Naive thymus-derived CD8-positive, alpha-beta T cell (primary cell): ENCODE measurements at places on chromosomes 16 and 17.

GRCh38 chr17:82164853-82165252 is 47.8 kb downstream of the CCDC57 start:
- DNase-seq: no peak

DNA sequence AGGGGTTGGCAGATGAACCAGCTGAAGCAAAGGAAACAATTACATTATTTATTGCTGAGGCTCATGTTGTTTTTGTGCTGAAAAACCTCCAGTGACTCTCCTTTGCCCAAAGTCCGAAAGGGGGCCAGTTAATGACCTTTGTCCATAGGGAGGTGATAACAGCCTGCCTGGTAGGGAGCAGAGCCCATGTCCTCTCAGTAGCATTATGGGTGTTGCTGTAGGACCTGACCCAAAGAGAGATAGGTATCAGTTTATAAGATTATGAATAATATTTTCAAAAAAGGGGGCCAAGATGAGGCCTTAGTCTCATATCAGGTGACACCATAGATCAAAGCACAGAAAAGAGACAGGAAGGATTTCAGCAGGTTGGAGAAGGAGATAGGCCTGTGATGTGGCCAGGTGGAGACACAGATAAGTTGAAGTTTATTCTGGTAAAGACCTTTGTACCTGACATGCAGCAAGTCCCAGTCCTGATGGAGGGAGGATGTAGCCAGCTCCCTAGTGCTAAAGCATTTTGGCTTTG is 55.1 kb downstream of the CENPV start:
- no peak for DNase-seq

DNA sequence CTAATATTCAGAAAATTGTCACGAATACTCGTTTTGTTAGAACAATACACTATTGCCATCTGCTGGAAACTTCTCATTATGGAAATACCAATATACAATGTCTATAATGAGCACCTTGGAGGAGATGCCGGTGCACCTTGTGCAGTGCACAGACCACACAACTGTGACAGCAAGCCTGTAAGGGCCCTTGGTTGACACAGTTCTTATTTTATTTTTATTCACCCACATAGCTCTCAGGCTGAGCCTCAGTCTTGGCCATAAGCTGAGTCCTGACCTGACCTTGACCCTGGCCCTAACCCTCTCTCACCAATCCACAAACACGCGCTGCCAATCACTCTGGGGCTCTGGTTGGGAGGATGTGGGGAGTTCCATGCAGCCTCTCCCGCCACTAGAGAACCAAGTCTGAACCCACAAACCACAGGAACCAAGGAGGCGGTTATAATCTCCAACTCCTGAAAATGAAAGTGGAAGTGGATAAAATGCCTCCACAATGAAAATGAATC is 7.6 kb downstream of the AIPL1 start:
- DNase-seq: no peak

DNA sequence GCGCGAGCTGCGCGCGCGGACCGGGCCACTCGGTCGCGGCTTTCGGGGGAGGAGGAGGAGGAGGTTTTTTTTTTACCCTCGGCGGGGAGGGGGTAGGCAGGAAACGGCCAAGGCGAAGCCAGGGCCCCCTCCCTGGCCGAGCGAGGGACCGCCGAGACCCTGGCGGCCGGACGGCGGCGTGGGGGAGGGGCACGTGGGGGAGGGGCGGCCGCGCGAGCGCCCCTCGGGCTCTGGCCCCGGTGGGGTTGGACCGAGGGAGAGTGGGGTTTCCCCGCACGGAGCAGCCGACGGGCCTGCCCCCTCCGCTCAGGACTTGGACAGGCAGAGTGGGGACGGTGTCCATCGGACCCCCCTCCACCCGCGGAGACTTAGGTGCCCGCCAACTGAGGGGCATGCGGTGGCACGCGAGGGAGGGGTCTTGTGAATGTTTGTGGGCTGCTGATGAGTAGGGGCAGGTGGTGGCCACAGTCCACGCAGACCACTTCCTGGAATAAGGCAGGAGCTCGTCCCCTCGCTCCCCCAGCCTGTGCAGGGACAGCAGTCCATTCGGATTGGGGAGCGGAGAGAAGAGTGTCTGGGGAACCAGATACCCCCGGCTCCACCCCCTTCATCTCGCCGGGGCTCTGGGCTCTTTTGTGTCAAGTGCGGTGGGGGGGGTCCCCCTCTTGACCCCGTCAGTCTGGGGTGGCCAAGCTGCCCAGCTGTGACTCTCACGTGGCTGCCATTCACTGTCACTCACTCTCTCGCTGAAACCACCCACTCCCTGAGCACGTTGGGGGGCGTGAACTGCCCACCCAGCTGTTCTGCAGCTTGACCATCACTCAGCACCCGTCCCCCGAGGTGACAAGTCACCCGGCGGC is 3.0 kb upstream of the CHD3 start:
- peak; percentile 21 for DNase-seq

DNA sequence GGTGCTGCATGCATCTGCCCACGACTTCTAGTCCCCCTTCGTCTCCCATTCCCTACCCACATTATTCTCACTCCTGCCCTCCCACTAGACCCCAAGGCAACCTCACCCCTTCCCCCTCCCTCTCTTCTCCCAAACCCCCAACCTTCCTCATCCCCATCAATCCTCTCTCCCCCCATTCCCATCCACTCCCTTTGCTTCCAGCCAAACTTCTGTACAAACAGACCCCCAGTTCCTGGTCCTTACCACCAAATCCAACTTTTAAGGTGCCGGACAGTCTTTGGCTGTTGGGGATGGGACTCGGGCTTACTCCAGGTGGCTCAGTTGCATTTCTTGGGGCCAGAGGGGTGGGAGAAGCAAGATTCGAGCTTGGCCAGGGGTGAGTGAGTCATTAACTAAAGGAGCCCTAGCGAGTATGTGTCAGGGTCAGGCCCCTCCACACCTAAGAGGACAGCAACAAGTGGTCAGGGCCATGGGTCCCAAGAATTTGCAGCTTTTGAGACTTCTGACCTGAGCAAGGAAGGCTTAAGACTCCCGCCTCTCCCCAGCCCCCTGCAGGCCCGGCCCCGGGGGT is at the start of gene SLC38A8:
Gene SLC38A8 (minus strand): TSS at position 488 of the 571 bp plus-strand sequence. CDS start 638 bp downstream, outside the sequence.
- DNase-seq: no peak

DNA sequence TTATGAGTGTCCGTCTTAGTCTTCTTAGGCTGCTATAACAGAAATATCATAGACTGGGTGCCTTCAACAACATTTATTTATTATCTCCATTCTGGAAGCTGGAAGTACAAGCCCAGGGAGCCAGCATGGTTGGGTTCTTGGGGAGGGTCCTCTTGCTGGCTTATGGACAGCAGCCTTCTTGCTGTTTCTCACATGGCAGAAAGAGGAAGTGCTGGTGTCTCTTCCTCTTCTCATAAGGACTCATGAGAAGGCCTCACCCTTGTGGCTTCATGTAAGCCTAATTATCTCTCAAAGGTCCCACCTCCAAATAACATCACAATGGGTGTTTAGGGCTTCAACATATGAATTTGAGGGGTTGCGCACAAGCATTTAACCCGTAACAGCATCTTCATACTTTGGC is 207.0 kb upstream of the COX10 start:
- DNase-seq: no peak

DNA sequence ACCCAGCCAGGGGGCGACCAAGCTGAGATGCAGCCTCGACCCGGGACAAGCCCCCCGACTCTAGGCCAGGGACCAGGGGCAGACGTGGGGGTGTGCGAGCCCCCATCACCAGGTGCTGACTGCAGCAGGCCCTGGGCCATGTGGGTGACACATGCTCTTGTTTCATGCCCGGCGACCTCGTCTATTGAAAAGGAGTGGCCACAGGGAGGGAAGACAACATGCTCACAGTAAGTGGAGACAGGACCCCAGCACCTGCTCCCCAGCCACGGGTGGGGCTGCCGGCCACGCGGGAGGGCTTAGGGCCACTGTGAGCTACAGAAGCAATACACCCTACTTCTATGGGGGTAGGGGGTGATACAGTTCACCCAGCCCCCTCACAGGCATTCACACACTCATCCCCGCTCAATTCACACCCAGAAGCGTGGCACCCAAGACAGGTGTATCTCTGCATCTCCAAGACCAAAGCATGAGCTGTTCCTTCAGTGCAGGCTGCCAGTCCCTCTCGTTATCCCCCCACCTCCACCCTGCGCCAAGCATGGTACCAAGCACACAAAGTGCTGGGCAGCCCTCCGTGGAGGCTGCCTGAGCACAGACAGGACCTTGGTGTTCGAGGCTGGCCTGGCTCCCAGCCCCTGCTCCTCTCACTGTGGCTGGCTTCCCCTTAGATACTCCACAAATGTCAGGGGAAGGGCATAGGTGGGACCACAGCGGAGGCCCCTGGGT is 13.6 kb downstream of the VASN start:
- no peak for DNase-seq

DNA sequence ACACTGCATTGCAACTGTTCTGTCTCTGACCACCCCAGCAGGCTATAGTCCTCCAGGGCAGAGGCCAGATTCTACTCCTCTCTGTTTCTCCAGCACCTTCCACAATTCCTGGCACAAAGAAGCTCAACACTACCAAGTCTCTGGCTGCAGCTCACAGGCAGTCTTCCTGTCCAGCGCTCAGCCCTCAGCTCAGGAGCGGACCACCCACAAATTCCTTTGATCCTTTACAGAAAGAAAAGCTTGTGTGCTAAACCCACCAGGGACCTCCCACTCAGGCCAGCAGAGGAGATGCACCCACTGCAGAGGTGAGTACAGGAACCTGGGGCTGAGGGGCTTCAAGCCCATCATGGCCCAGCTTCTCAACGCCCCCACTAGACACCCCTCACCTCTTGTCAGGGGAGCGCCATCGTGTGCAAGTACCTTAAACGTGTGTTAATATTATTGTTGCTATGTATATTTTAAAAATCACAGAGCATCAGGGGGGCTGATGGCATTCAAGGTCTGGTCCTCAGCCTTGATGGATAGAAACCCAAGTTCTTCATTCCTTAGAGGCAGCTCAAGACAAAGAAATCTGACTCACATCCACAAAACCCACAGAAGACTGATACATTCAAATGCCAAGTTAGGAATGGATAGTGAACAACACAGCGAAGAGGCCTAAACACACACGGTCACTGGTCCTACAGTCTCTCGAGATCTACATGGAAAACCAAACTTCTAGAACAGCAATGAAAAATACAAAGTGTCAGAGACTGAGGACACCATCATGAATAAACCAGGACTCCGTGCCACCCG is 8.4 kb downstream of the HSDL1 start:
- no peak for DNase-seq

GRCh38 chr17:45740553-45741330 is 43.4 kb upstream of the CRHR1 start:
- DNase-seq: no peak

DNA sequence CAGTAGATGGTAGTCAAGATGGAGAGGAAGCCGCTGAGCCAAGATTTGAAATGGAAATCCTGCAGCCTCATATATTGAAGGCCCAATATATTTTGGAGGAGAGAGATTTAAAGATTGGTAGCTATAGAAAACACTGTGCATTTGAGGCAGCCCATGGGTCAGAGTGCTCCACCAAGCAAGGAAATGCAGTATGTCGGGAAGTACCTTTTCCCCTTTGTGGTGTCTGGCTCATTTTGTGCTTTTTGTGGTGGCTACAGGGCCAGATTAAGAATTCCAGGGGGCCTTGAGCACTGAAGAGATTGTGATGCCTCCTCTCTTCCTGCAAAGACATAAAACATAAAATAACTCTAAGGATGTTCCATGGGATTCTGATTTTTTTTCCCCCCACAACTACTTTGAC is 39.6 kb downstream of the CDRT15 start:
- DNase-seq: no peak

- DNase-seq: no peak
These were observed 10.4 kb downstream of the KLHL36 start for GRCh38 chr16:84658690-84659089.

- no peak for DNase-seq
These were observed 18.1 kb upstream of the BCO1 start for GRCh38 chr16:81220349-81220748.

GRCh38 chr17:1714427-1714979 is 4.3 kb upstream of the TLCD2 start:
- no peak for DNase-seq

- DNase-seq: no peak
These were observed 48.9 kb upstream of the LHX1 start for GRCh38 chr17:36888236-36888951.

DNA sequence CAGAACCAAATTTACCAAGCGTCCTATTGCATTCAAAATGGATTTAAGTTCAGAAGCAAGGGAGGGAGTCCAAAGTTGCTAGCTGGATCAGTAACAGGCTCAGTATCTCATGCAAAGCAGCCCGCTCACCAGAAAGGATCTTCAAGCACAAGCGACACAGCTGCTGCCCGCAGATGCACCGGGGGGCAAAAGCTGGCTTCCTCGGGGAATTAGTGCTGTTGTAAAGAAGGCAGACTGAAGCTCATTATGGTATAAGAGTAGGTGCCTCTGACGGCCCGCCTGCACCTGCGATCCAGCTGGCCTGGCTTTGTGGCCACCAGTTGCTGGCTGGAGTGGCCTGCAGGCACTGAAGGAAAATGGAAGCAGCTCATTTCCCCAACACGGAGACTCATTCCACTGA is 128.4 kb upstream of the RCVRN start:
- DNase-seq: no peak

GRCh38 chr17:17073581-17074403 is 31.5 kb downstream of the MPRIP start:
- no peak for DNase-seq

- DNase-seq: peak; percentile 15
These were observed 12.0 kb downstream of the EEF2K start for GRCh38 chr16:22217890-22218730.

- no peak for DNase-seq
These were observed 39.1 kb upstream of the AXIN2 start for GRCh38 chr17:65600518-65600917.

- DNase-seq: no peak
These were observed 68.4 kb downstream of the VMP1 start for GRCh38 chr17:59775786-59776350.

GRCh38 chr16:58109330-58109729 is 19.9 kb downstream of the CFAP20 start:
- DNase-seq: no peak

DNA sequence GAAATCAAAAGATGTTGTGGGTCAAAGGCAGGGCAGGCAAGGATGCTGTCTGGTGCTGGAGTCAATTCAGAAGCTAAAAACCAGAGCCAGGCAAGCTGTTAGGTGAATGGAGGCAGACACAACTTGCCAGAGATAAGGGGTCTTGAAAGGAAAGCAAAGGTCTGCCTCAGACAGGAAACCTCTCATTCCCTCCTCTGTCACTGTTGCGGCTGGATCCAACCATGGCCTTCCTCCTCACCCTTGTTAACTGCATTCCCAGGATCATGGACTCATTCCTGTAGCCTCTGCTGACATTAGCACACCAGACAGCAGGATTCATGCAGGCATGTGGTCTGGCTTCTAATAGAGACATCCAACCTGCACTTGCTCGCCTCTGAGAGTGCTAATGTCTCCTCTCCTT is 186.7 kb upstream of the HS3ST3A1 start:
- no peak for DNase-seq

GRCh38 chr17:48552466-48553189 is 7.7 kb upstream of the HOXB2 start:
- DNase-seq: no peak

GRCh38 chr17:60461584-60461983 is 39.3 kb downstream of the CHCT1 start:
- no peak for DNase-seq
